ENCODE measurements at places on chromosomes 13 and 19.

- no peak for DNase-seq
Measured at GRCh38 chr19:46720503-46721239, 3.8 kb upstream of the PRKD2 start.

DNA sequence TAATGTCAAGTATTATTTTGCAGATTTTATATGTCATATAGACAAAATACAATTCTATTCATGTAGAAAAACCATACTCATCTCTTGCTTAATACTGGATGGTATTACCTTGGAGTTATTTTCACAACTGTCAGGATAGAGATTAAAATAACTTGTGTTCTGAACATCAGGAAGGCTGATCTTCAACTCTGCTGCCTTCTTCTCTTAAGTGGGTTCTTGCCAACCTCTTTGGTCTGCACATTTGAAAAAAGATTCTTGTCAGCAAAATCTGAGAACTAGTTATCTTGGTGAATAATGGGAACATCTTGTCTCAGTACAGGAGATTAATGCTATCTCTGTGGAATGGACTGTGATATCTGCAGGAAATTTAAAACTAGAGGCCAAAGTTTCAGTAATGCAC is 95.2 kb upstream of the FAM216B start:
- DNase-seq: no peak

DNA sequence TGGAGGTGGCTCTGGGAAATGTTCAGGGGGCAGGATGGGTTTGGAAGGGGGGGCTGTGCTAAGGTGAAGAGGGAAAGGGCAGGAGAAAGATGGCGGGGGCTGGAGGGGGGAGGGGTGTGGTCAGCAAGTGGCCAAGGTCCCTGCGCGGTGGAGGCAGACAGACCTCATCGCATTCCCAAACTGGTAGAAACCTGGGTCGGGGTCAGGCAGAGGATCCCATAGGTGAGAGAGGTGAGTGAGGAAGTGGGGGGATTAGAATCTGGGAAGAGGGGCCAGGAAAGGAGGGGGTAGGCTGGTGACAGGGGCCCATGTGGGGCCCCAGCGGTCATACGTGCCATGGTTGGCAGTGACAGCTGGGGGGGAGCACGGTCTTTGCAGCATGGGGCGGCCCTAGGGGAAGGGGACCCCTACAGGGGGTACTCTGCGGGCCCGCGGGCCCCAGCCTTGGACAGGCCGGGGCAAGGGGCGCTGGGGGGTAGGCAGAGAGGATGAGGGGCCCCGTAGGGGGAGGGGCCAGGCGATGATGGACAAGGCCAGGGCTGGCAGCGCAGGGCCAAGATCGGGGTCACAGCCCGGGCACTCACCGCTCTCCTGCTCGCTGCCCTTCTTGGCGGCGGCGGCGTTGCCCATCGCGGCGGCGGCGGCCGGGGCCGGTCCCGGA is 514 bp downstream of the PRKACA start:
- no peak for DNase-seq

DNA sequence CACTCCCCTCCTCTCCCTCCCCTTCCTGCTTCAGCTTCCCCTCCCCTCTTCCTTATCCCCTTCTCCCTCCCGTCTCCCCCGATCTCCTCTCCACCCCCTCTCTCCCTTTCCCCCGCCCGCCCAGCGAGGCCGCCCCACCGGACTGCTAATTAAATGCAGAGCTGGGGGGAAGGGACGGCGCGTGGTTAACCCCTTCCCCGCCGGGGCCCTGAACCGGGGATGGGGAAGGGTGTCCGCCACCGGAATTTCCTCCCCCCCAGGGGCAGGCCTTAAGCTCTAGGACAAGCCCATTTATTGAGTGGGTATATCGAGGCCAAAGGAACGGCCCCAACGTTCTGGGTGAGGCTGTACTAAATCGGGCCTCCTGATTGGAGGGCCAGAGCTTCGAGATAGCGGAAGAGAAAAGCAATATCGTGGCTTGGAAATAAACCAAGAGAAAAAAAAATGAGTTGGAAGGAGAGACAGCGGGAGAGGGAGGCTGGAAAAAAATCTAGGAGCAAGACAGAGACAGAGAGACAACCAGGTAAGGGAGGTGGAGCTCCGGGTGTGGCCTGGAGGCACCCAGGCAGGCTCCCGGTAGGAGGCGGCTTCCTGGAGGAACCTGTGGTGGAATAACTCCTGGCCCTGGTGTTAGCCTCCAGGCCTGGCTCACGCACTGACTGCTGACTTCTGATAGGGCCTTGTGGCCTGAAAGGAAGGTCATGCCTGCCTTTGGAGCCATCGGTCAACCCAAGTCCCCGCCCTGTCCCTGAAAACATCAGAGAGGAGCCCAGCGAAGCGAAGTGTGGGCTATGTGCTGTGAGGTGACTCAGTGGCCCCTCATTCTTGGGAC is 11.6 kb upstream of the JUND start:
- DNase-seq: no peak

- no peak for DNase-seq
Measured at GRCh38 chr19:37077501-37077933, 716 bp upstream of the ZNF420 start.

- DNase-seq: no peak
Measured at GRCh38 chr13:107242138-107242537, 674.2 kb upstream of the ARGLU1 start.

GRCh38 chr13:39250440-39250839 is 212.2 kb downstream of the NHLRC3 start:
- DNase-seq: no peak

DNA sequence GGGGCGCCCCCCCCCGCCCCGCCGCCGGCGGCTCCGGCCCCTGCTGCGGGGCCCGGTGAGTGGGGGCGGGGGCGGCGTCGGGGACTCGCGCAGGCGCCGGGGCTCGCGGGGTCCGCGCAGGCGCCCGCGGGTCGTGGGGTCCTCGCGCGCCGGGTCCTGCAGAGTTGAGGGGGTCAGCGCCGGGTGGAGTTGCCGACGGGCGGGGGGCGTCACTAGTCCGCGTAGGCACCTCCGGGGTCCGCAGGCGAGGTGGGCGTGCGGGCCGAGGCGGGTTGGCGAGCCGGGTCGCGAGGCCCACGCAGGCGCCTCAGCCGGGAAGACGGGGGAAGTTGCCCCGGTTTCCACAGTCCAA is 365 bp downstream of the PPP6R1 start:
- DNase-seq: peak; percentile 34
